ENCODE measurements at places on chromosomes 5 and 9. TPM values are rescaled to one million over a fixed set of nuclear protein-coding genes. Genes with fewer than 3 reads are reported as not detected.
A peak's percentile ranks its signal among the peaks of the same experiment; 100 is the strongest.

Gene RELL2
- total RNA-seq = 4.5 TPM

DNA sequence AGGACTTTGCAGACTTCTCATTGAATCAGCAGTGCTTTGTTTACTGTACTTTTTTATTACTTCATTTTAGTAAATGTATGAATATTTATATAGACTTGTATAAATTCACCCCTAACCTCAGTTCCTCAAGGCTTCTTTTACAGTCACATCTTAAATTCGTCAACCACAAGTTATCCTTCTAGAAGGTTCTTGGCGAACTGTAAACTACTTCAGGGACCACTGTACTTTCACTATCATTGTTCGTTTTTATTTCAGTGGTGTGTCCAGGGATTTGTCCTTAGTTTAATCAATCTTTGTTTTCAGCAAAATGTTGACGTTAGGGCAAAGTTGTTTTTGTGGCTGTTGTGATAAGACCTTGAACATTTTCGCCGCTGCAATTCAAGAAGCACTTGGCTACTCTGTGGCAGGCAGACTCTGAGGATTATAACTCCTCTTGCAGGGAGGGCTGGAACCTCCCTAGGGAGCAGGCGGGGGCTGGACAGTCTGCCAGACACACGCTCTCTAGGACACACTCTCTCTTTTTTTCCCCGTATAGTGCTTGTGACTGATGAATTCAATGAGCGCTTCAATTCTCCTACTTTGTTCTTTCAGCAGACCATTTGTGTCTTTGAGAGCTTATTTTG is 252.8 kb downstream of the FBXL7 start:
- no peak for ATAC-seq

Gene SLC6A3
- 0.16 TPM for total RNA-seq

DNA sequence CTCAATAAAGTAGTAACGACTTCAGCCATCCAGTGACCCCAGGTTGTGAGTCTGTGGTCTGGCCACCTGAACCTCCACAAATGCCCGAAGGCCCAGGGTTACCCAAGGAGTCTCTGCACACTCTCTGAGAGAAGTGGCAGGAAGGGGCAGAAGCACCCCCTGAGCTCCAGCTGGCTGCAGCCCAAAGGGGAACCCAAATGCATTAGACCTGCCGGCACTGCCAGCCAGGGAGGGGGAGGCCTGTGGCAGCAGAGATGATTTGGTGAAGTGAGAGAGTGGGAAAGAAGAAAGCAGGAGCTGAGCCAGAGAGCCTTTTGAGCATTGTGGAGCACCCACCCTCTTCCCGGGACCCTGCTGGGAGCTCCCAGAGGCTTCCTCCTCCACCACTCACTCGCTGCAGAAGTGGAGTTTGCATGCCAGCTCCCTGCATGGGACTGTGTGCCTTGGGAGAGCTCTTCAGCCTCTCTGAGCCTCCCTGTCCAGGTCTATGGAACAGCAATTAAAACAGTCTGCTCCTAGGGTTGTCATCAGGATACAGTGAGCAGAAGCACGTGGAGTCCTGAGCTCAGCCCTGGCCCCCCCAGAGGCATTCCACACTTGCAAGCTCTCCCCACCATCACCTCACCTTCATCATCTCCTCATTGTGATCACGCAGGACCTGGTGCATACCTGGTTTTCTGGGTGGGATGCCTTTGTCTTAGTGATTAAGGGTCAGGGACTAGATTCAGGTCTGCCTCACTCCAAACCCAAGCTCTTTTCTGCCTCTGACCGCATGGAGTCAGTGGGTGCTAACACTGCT is 13.8 kb upstream of the ANGPTL2 start:
- ATAC-seq = no peak

- no peak for ATAC-seq
Observed at GRCh38 chr5:159386028-159386711, 55.9 kb upstream of the IL12B start.

DNA sequence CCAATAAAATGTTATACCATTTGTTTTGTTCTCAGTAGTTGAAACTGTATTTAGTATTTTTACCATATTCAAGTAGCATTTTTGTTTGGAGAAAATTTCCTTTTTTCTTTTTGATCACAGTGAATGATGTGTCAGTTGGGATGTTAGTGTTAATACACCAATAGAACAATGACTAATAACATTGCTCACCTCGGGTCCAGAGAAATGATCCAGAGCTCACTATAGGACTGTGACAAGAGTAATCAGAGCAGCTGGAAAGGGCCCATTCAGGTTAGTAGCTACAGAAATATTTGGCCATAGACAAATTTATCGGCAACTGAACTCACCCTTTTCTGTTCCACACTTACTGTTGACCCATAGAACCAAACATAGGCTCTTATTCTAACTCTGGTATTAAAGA is 989.2 kb downstream of the TLE4 start:
- ATAC-seq = no peak

DNA sequence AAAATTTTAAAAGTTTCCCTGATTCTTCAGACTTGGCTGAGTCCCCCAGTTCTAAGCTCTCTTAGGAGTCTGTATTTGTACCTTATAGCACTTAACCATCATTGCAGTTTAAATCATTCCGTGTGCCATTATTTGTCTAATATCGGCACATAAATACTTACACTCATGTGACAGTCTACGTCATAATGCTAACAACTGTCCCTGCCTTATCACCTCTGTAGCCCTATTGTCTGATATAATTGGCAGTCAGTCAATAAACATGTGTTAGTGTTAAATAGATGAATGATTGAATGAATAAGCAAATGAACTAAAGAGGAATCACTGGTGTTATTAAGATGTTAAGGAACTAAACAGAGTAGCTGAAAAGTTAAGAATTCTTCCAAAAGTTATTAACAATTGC is 287.8 kb downstream of the EBF1 start:
- no peak for ATAC-seq

- ATAC-seq = no peak
Observed at GRCh38 chr9:114279693-114280092, 43.2 kb upstream of the ORM1 start.

Gene IL5
- not detected for total RNA-seq

- peak; percentile 8 for ATAC-seq
Observed at GRCh38 chr9:136143215-136144001, 24.7 kb upstream of the TMEM250 start.

DNA sequence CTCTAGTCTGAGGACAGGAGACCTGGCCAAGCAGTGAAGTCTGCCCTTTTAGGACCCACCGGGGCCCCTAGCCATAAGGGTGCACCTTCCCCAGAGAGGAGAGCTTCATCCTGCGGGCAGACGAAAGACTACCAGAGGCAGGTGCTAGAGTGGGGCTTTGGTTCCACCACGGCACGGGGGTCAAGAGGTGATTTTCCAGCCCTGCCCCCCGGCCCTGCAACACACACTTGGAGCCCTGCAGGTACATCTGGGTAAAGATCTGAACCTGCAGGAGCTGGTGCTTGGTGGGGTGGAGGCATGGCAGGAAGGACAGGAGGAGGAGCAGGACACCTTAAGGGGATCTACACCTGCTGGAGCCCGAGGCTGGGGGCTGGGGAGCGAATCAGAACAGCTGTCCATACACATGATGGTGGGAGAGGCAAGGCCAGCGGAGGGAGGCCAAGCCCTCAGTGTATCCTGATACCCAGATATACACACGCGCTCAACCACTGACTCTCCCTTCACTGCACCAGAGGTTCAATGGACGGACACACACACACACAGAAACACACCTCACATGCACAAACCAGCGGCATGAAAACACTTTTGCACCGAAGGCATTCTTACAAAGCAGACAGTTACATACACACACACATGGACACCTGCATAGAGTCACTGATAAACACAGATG is 98.4 kb upstream of the MVB12B start:
- no peak for ATAC-seq

- no peak for ATAC-seq
Observed at GRCh38 chr5:103511554-103511885, 51.1 kb downstream of the NUDT12 start.

GRCh38 chr5:40381676-40382363 is 297.9 kb upstream of the PTGER4 start:
- ATAC-seq = peak; percentile 96

- no peak for ATAC-seq
Observed at GRCh38 chr9:110110154-110110553, 97.8 kb downstream of the C9orf152 start.

- ATAC-seq = peak; percentile 58
Observed at GRCh38 chr9:19493174-19493811, 84.5 kb downstream of the ACER2 start.

Gene LCN12
- 0.80 TPM for total RNA-seq

- ATAC-seq = no peak
Observed at GRCh38 chr5:19261879-19262278, 726.1 kb downstream of the CDH18 start.

- ATAC-seq = no peak
Observed at GRCh38 chr5:38622723-38623129, 66.3 kb upstream of the LIFR start.

DNA sequence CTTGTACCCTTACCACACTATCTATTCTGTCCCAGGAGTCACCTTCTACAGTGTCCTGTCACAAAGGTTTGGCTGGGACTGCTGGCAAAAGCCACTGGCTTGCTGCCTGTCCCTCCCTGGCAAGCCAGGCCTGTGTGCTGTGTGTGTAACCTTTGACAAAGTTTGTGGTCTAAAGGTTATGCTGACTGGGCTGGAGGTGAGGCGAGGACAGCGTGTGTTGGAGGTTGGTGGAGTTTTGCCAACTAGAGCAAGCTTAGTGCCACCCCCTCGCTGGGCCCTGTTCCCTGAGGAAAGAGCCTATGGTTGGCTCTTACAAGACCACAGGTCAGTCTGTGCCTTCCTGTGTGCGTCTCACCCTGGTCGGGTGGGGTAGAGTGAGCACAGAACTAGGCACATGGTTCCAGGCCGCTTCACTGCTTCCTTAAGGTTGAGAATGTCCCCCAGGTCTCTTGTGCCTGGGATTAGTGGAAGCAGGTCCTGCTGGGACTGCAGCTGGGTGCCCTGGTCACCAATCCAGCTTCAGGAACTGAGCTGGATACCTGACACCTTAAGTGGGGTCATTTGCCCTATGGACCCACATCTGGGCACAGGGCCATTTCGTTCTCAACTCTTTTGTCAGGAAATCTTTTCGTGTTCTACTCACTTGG is 152.2 kb downstream of the GADD45G start:
- no peak for ATAC-seq

- no peak for ATAC-seq
Observed at GRCh38 chr5:1187234-1187949, 14.0 kb upstream of the SLC6A19 start.

DNA sequence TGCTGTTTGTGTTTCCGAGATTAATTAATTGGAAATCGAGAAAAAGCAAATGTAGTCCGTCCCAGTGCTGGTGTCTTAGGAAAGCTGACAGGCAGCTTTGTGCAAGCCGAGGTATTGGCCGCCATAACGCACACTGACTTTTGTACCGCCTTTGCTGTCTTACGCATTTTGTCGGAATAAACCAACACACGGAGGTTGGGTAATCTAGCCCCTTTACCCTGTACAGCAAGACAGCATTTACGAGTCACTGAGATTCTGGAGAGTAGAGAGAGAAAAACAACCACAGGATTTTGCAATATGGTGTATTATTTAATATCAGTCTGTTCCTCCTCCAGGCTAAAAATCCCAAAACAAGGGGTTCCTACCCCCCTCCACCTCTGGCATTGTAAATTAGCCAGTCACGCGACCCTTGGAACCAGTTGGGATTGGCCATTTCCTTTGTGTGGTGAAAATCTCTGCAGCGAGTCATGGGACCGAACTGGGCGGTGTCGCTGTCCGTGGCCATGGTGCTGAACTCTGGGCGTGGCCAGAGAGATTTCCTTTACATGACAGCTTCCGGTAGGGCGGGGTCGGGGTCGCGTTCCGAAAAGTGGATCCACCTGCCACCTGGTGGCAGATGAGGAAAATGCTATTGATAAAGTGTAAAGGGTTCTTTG is 10.3 kb upstream of the PCDHB1 start:
- peak; percentile 86 for ATAC-seq

Gene MAPKAP1
- 57.1 TPM for total RNA-seq

- ATAC-seq = no peak
Observed at GRCh38 chr9:2741441-2742158, 24.3 kb downstream of the KCNV2 start.

GRCh38 chr9:6197330-6197729 is 18.3 kb upstream of the IL33 start:
- peak; percentile 26 for ATAC-seq

DNA sequence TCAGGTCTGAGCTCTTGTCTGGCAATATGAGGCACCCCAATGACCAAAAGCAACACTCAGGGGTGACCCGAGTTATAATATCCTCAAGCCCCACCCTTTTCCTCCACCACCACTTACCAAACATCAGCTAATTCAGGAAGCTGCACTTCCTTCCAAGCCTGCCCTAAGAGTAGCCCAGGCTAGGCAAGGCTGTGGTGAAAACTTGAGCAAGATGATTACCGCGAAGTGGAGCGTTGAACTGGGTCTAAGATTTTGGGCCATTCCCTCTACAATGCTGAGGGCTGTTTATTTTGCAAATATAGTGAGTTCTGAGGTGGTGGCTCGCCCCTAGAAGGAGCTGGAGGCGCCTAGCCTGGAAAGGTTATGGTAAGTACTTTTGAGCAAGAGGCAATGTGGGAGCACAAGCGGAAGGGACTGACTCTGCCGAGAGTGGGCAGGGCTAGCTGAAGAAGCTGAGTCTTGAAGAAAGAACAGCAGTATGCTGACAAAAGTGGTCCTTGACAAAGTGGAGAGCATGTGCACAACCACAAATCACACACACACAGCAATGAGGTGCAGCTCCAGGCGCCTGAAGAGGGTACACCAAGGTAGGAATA is at the start of gene HK3:
HK3 (minus strand) TSS at position 51 of the 596 bp plus-strand sequence. CDS start 3,187 bp downstream, outside the sequence.
- peak; percentile 17 for ATAC-seq

GRCh38 chr5:98200726-98201541 is 572.5 kb upstream of the RGMB start:
- ATAC-seq = peak; percentile 71
